A172 (cell line): ENCODE measurements at places on chromosomes 2 and 18. TPM values are rescaled to one million over a fixed set of nuclear protein-coding genes. Genes with fewer than 3 reads are reported as not detected.

- no peak for DNase-seq
Measured at GRCh38 chr2:11160731-11161455, 5.6 kb downstream of the SLC66A3 start.

GRCh38 chr2:46325182-46325928 is 28.1 kb downstream of the EPAS1 start:
- peak; percentile 28 for DNase-seq

DNA sequence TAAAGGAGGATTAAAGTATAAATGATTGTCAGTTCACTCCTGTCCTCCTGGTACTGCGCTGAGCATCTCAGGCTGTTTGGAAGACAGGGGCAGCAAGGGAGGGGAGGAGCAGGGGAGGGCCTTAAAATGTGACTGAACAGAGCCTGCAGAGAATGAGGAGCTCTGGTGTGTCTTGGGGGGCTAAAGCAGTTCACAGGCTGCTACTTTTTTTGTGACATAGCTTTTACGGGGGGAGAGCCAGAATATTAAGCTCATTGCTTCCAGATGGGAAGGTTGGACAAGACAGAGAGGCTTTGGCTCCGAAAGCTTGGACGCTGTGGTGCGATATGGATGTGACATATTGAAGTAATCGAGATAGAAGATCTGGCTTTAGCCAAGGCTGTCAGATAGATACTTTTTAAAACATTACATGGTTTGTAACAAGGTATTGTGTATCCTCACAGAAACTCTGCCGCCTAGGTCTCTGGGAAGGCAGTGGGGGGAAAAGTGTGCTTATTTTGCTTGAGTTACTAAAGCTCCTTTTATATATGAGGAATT is 40.5 kb downstream of the RDH14 start:
- DNase-seq = no peak

DNA sequence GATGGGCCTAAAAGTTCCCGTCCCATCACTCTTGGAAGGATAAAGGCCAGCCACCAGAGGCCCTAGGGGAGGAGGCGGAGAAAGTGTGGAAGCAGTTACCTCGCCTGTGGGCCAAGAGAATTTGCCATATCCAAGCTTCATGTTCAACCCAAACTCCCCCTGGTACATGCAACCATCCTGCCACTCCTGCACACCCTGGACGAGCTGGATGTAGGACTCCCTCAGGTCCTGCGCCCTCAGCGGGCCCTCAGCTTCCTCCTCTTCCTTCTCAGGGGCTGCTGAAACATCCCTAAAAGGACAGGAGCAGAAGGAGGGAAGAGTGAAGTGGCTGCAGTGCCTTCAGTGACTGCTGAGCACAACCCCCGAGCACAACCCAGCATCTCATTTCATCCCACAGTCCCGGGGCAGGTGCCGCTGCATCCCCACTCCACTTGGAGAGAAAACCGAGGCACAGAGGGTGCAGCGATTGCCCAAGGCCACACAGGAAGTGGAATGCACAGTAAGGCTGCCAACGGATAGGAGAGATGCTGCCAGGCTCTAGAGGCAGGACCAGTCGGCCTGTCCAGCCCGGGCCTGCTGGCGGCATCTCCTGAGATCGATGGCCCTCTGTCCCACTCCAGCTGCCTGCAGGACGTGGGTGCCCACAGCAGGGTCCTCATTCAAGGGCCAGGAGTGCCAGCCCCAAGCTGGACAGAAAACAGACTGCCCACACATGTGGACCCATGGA is 2.9 kb downstream of the ANKMY1 start:
- no peak for DNase-seq

DNA sequence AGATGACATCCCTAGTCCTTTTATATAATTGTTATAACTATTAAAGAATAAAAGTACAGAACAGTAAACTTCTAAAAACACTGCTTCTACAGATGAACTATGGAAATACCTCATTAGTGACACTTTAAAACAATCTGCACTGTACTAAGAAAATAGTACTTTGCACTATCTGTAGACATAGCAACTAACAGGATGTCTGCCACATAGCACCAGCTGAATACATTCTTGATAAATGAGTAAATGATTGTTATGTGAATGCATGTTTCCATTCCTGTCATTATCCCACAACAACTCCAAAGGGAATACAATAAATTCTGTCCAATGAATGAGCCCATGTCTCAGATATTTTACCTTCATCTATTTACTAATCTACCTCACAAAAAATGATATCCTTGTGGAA is 115.3 kb upstream of the SLC35G4 start:
- DNase-seq = peak; percentile 48

DNA sequence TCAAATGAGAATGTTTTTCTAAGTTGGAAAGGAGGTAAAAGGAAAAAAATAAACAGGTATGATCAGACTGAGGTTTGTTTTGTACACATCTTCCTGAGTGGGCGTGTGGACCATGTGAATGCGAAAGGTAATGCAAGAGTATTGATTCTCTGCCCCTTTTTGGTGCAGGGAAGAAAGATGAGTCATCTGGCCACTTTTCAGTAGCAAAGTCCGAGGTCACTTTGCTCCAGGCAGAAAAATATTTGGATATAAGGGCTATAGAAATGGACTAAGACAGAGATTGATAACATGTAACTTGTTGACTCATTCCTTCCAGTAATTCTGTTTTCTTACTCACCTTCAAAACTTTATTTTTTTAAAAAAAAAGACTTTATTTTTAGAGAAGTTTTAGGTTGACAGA is 130.5 kb downstream of the DSEL start:
- no peak for DNase-seq

GRCh38 chr2:60259781-60260180 is 293.7 kb downstream of the BCL11A start:
- DNase-seq = no peak

DNA sequence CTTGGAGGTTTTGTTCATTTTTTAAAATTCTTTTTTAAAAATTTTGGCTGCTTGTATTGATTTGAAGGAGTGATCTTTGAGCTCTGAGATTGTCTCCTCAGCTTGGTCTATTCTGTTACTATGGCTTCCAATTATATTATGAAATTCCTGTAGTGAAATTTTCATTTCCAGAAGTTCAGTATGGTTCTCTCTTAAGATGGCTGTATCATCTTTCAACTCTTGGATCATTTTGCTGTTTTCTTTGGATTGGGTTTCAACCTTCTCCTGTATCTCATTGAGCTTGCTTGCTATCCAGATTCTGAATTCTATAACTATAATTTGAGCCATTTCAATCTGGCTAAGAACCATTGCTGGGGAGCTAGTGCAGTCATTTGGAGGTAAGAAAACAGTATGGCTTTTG is 270.8 kb upstream of the NT5C1B start:
- no peak for DNase-seq

DNA sequence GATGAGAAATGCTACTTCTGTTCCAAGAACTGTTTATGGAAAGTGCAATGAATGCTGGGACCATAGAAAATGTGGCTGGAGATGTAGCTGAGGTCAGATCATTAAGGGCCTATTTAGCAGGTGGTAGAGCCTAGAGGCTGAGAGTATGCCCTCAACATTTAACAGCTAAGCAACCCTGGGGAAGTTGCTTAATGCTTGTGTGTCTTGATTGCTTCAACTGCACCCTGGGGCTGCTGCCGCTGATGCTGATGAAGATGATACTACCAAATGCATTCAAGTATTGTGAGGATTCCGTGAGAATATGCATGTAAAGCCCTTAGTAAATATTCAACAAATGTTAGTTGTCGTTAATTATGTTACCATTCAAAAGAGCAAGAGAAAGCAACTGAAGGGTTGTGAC is 273.2 kb downstream of the BCL11A start:
- no peak for DNase-seq

DNA sequence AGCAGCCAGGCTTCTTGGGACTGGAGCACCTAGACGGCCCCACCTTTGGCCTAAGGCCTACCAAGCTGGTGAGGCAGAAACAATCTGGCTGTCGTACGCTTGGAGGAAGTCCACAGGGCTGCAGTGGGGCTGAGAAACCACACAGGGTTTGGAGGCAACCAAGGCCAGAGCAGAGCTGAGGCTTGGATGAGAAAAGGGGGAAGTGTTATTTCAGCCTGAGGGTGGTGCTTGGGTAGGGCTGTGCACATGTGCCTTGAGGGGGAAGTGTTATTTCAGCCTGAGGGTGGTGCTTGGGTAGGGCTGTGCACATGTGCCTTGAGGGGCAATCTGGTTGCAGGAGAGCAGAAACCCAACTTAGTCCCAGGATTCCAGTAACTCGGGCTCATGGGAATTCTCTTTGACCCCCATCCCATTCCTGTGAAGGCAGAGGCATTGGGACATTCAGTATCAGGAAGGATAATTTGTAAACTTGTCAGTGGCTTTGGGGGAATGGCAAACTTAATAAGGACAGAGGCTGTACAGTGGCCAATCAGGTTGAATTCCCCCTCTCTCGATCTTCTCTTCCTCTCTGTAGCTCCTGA is 971 bp upstream of the FBXO41 start:
- DNase-seq = no peak

- no peak for DNase-seq
Measured at GRCh38 chr2:161173541-161174194, 13.4 kb downstream of the TANK start.

The SGPP2 gene
- not detected in 2 replicates for total RNA-seq

The SCN7A gene
- 0.02 TPM in 1 of 2 replicates, not detected in the other for total RNA-seq

The SERPINB4 gene
- not detected in 2 replicates for total RNA-seq

The KIF5C gene
- total RNA-seq = 14.6 and 22.9 TPM in 2 replicates

The POTEF gene
- not detected in 2 replicates for total RNA-seq

The CTLA4 gene
- not detected in 2 replicates for total RNA-seq

The TMEM150A gene
- total RNA-seq = 9.8 and 11.7 TPM in 2 replicates

The APCDD1 gene
- not detected in 2 replicates for total RNA-seq

The SLC35F5 gene
- 82.8 and 90.9 TPM in 2 replicates for total RNA-seq

The UGT1A5 gene
- total RNA-seq = not detected in 2 replicates
